ENCODE measurements at places on chromosomes 7 and 10. TPM values are rescaled to one million over a fixed set of nuclear protein-coding genes. Genes with fewer than 3 reads are reported as not detected.

GPNMB gene
- 65.4 TPM for total RNA-seq

LRRC72 gene
- total RNA-seq = not detected

TMEM229A gene
- not detected for total RNA-seq

ZEB1 gene
- total RNA-seq = 32.4 TPM

LIPF gene
- not detected for total RNA-seq

MACC1 gene
- not detected for total RNA-seq

LDB1 gene
- 11.8 TPM for total RNA-seq

MYO1G gene
- total RNA-seq = not detected

NSUN6 gene
- 5.4 TPM for total RNA-seq

CRYGN gene
- total RNA-seq = not detected

SPDYE8 gene
- total RNA-seq = not detected

CALML3 gene
- not detected for total RNA-seq

SLC29A3 gene
- not detected for total RNA-seq

MYL10 gene
- not detected for total RNA-seq

CCDC3 gene
- 3.3 TPM for total RNA-seq

Data from MG63 (cell line).